ENCODE measurements at places on chromosomes 3 and 15.
A peak's percentile ranks its signal among the peaks of the same experiment; 100 is the strongest.

- DNase-seq, result no peak
Measured at GRCh38 chr15:65254356-65254755, 32.3 kb downstream of the PARP16 start.

GRCh38 chr15:89307046-89307587, 27.5 kb downstream of the POLG start:
- DNase-seq, result no peak

DNA sequence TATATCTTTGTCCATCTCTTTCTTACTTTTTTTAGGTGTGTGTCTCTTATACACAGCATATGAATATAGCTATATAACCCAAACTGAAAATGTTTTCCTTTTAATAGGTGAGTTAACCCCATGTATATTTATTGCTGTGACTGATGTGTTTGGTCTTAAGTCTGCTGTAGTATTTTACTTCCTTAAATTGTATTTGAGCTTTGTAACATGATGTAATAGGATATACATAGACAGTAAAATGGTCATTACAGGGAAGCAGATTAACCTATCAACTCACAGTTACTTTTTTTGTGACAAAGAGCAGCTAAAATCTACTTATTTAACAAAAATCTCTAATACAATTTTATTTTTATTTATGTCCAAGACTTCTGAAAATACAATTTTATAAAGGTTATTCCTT, 51.8 kb upstream of the CDAN1 start:
- DNase-seq, result no peak

DNA sequence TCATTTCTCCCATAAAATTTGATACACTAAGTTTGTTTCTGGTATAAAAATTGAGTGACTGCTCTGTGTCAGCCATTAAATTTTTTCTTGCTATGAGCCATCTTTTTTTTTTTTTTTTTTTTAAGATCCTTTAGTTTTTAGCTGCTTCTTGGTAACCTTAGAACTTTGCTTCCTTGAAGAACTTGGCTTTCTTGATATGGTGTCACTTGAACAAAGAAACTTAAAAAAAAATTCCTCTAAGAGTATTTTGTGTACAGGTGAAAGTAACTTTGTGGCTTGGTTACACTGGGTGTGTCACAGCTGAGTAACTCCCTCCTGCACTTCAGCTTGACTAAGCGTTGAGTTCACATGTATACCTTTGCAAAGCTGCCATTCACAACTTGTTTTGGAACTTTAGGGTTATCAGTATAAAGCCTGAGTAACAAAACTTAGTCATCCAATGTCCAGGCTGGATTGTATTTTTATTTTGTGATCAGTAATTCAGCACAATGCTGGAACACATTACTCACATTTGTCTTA, 6.5 kb downstream of the CHD2 start:
- DNase-seq, result no peak

GRCh38 chr15:43249236-43249635, 17.5 kb downstream of the TGM5 start:
- DNase-seq, result no peak

DNA sequence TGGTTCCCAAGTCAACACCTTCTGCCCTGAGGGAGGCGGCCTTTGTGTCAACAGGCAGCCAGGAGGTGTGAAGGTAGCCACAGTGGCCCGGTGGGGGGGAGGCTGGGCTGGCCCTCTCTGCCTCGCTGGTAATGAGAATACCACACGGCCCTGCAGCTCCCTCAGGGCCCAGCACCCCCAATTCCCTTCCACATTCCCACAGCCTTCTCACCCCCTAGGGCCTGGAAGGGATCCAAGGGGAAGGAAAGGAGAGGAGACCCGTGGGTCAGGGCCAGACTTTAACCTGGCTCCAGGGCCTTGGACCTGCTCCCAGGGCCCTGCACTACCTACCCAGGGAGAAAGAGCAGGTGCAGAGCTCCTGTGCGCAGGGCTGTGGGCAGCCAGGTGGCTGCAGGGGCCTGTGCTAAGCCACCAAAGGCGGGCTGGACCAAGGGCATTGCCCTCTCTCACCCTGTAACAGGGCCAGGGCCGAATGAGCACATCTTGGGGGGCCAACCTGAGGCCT, 8.7 kb upstream of the MESP2 start:
- no peak for DNase-seq

- DNase-seq, result no peak
Measured at GRCh38 chr15:26661748-26662147, 111.1 kb downstream of the GABRB3 start.

DNA sequence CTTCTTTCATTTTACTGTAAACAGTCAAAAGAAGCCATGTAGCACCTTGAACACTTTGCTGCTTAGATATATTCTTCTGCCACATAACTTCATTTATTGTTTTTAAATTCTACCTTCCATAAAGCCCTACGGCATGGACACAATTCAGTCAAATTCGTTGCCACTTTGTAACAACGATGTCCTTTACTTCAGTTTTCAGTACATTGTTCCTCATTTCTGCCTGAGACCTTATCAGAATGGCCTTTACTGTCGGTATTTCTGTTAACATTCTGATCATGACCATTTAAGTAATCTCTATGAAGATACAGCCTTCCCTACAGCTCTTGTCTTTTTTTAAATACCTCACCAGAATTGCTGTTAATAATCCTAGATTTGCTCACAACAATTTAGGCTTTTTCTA, 466.9 kb downstream of the NAALADL2 start:
- no peak for DNase-seq

DNA sequence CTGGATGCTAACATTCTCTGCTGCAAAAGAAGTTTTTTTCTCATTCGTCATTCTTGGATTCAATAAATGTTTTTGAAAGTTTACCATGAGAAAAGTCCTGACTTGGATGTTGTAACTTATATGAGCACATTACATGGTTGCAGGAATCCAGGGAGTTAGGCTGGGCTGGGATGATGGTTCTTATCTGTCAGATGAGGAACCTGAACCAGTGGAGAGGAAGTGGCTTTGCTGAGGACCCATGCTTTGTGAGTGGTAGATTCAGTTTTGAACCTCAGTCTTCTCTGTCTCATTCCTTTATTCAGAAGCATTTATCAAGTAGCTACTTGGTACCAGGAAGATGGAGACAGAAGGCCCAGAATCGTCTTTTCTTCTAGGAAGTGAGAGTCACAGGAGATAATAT, 3.7 kb upstream of the GASK1A start:
- DNase-seq, result no peak

DNA sequence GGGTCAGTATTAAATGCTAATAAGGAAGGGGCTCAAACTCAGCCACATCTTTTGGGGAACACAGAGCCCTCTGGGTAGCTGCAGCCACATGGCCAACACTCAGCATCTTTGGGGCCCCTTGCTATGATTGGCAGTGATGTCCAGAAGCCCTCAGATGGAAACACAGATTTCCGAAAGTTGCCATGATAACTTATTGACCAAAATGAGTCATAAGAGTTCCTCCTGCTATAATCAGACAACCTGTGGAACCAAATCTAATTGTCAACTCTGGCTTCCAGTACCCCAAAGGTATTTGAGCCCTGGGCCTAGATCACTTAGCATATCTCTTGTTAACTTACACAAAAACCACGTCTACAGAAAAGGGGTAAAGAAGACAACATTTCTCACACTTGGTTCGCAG, 392.2 kb downstream of the KCNH8 start:
- DNase-seq, result no peak

DNA sequence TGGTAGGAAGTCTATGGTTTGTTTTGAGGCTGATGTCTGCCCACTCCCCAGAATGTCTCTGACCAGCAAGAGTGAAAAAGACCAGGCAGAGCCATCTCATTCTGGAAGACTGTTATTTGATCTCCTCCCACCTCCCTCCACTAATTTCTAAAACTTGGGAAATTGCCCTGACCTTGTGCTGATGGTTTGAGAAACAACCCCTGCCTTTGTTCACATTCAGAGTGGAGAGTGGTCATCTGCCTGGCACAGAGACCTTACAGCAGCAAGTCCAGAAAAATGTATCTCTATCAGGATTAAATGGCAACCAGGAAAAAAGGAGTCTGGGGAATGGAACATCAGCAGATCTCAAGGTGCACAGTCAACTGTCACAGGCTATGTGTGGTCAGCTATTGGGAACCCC, 25.7 kb downstream of the SPATA12 start:
- no peak for DNase-seq

- DNase-seq, result no peak
Measured at GRCh38 chr3:129829640-129830039, 63.9 kb downstream of the TMCC1 start.

GRCh38 chr3:22373827-22374226, 622.8 kb upstream of the ZNF385D start:
- no peak for DNase-seq

DNA sequence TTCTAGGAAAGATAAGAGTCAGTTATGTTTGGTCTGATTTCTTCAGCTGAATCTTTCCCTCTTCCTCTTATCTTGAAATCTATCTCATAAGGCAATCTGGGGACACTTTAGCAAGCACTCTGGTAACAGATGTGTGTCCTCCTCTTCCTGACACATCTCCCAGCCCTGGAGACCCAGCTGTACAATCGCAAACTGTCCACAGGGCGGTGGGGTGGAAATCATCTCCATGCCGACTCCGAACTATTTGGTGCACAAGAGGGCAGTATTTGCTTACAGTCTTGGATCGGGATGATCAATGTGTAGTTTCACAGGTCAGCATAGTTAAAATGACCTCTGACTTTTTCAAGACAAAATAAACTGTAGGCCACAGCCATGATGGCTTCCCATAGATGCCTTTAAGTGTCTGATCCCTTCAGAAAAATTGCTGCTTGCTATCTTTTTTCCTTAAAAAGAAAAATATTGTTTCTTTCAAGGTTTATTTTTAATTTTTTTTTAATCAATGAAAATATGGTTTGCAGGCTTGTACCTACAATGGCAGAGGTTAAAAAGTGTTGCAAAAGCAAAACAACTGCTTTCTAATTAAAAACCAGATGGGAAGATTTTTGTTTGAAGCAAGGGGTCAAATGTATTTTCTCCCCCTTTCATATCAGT, 17.7 kb downstream of the EEFSEC start:
- peak; percentile 21 for DNase-seq

DNA sequence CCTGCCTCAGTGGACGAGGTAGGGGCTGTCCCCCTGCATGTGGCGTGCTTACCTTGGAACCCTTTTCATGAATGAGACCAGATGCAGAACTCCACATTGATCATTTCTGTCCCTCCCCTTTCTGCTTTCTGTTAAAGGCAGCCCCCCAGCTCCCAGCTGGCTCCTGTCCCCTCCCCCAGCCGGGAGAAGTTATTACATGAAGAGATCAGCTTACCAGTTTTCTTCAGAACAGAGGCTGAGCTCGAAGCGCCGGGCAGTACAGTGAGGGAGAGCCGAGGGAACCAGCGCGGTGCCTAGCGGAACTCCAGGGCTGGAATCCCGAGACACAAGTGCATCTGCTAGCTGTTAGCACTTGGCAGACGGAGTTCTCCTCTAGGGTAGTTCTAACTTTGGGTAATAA, 263.3 kb upstream of the NR2E3 start:
- no peak for DNase-seq

- no peak for DNase-seq
Measured at GRCh38 chr3:151205482-151205881, 2.5 kb upstream of the GPR171 start.

GRCh38 chr15:55742498-55742926, 440 bp downstream of the PRTG start:
- DNase-seq, result no peak

GRCh38 chr3:127801731-127802313, 20.5 kb downstream of the MGLL start:
- no peak for DNase-seq

- DNase-seq, result no peak
Measured at GRCh38 chr15:95590533-95591044, 739.9 kb upstream of the NR2F2 start.

DNA sequence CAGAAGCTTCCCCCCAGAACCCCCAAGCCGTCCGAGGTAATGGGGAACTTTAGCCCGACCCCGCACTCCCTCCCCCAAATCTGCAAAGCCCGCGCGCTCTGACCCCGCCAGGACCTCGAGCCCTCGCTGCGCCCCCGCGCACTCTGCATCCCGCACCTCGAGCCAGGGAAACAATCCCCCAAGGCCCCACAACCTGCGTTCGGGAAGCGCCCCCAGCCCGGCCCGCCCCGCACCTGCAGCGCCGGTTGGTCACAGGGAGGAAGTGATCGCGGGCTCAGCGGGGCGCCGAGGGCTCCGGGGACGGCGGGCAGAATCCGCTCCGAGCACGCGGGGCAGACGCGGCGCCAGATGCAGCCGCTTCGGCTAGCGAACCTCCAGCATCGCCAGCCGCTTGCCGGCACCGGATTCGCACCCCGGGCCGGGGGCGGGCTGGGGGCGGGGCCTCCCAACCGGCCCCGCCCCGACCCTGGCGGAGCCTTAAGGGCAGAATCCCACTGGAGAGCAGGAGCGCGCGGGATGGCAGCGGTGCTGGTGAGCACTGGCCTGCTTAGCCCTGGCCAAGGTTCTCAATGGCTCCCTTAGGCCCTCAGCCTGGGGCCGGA, at the start of gene CAMKV:
Gene CAMKV (minus strand): TSS at position 382 of the 602 bp plus-strand sequence. CDS start 7,518 bp downstream, outside the sequence.
- DNase-seq, result no peak

GRCh38 chr3:17639257-17639656, 103.2 kb downstream of the TBC1D5 start:
- no peak for DNase-seq

DNA sequence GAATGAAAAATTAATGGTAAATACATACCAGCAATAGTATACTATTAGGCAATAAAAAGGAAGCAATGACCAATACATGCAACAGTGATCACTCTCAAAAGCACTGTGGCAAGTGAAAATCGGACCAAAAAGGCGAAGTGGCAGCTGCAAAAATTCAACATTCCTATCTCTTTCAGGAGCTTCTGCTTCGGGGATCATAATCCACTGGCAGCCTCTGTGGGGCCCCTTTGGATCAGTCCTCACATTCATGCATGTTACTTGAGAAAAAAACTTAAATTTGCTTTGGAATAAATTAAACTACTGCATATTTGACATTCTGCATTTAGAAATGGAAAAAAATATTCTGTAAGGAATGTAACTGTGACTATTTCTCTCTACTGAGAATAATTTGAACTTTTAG, 425.6 kb downstream of the NR2F2 start:
- no peak for DNase-seq

- DNase-seq, result no peak
Measured at GRCh38 chr3:50162034-50162883, 7.1 kb downstream of the SEMA3F start.

DNA sequence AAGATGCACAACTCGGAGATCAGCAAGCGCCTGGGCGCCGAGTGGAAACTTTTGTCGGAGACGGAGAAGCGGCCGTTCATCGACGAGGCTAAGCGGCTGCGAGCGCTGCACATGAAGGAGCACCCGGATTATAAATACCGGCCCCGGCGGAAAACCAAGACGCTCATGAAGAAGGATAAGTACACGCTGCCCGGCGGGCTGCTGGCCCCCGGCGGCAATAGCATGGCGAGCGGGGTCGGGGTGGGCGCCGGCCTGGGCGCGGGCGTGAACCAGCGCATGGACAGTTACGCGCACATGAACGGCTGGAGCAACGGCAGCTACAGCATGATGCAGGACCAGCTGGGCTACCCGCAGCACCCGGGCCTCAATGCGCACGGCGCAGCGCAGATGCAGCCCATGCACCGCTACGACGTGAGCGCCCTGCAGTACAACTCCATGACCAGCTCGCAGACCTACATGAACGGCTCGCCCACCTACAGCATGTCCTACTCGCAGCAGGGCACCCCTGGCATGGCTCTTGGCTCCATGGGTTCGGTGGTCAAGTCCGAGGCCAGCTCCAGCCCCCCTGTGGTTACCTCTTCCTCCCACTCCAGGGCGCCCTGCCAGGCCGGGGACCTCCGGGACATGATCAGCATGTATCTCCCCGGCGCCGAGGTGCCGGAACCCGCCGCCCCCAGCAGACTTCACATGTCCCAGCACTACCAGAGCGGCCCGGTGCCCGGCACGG, 991 bp downstream of the SOX2 start:
- no peak for DNase-seq
